EL (cell line): ENCODE measurements at places on chromosomes 11 and 22.

DNA sequence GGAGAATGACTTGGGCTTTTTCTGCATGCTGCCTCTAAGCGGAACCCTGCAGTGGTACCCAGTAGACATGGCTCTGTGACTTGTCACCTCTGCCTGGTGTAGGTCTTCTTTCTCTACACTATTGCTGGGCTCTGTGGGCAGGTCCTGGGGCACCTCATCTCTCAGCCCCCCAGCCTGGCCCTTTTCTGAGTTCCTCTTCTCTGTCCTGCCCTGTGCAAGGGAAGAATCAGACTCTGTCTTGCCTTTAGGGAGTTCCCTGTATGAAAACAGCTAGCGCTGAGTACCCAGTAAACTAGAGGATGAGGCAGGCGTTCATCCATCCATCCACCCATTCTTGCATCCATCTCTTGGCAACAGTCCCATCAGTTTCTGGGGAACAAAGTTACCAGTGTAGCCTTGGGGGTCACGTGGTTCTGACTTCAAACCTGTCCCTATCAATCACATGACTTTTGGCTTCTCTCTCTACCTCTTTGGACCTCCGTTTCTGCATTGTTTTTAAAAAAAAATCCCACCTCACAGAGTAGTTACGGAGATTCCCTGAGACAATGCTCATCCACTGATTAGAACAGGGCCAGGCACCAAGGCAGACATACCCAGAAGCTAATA is 86.4 kb upstream of the WNT11 start:
- no peak for DNase-seq

DNA sequence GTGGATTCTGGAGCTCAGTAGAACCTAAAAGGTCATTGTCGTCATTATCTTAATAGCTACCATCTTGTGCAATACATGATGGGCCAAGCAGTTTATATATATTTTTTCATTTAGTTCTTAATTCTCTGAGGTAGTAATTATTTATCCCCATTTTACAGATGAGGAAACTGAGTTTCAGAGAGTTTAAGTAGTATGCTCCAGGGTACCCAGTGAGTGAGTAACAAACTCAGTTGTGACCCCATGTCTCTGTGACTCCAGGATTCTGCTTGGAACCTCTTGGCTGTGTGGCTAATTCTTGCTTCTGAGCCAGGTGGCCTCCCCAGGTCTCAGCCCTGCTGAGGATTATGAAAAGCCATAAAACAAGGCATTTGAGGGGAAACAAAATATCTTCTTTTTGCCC is 82.6 kb downstream of the CEP164 start:
- no peak for DNase-seq

- DNase-seq = no peak
These were observed 1.1 kb upstream of the SCT start for GRCh38 chr11:628056-628455.

- no peak for DNase-seq
These were observed 28.4 kb downstream of the RELT start for GRCh38 chr11:73404506-73405145.

DNA sequence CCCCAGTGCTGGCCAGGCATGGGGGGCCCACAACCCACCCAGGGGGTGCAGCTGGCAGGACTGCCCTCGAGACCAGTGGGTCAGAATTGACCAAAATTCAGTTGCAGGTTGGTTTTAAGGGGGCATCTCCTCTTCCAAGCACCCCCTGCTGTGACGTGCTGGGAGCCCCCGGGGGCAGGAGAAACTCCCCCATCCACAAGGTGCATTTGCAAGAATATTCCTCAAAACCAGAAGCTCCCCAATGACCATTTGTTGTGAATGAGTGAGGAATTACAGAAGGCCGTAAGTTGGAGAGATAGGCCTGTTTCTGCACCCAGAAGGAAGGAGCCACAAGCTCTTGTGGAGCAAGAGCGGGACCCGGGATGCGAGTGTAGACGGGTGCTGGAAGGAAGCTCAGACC is 414.5 kb downstream of the BRD1 start:
- no peak for DNase-seq

DNA sequence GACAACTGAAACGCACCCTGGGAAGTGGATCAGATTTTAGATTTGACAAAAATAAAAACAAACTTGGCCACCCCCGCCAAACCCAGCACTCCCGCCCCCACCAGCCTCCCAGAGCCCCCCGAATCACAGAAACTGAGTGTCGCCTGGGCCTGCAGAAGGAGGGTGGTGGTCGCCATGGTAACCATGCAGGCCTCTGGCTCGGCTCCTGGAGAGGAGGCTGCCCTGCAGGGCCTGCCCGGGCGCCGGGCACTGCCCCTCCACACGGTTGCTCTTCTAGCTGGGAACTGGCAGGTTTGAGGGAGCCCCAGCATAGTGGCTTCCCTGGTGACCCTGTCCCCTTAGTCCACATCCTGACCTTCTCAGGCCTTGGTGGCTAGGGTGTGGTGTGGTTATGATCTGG is 19.3 kb downstream of the CACNA1I start:
- no peak for DNase-seq

GRCh38 chr22:23065069-23065451 is 5.3 kb upstream of the GNAZ start:
- DNase-seq = no peak

- no peak for DNase-seq
These were observed 2.0 kb upstream of the APOBEC3A start for GRCh38 chr22:38955250-38955905.

- no peak for DNase-seq
These were observed 8.0 kb downstream of the IL10RA start for GRCh38 chr11:117993988-117994745.

- peak; percentile 80 for DNase-seq
These were observed 7.7 kb downstream of the SLC37A2 start for GRCh38 chr11:125070699-125071254.

GRCh38 chr22:30994960-30995359 is 25.9 kb downstream of the TUG1 start:
- no peak for DNase-seq

DNA sequence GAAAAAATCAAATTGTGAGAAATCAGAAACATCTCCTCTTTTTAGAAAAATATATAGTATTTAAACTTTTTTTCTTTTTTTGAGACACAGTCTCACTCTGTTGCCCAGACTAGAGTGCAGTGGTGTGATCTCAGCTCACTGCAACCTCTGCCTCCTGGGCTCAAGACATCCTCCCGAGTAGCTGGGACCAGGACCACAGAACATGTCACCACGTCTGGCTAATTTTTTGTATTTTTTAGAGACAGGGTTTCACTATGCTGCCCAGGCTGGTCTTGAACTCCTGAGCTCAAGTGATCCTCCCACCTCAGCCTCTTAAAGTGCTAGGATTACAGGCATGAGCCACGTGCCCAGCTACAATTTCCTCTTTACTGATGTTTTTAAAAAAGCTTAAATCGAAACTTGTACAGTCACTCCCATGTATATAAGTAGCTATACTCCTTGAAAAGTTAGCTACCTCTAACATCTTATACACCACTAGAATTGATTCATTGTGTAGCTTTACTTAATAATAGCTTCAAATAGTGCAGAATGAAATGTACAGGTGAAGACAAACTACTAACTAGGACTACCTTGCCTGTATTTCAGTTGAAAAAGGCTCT is 10.3 kb downstream of the EIF4G2 start:
- no peak for DNase-seq

DNA sequence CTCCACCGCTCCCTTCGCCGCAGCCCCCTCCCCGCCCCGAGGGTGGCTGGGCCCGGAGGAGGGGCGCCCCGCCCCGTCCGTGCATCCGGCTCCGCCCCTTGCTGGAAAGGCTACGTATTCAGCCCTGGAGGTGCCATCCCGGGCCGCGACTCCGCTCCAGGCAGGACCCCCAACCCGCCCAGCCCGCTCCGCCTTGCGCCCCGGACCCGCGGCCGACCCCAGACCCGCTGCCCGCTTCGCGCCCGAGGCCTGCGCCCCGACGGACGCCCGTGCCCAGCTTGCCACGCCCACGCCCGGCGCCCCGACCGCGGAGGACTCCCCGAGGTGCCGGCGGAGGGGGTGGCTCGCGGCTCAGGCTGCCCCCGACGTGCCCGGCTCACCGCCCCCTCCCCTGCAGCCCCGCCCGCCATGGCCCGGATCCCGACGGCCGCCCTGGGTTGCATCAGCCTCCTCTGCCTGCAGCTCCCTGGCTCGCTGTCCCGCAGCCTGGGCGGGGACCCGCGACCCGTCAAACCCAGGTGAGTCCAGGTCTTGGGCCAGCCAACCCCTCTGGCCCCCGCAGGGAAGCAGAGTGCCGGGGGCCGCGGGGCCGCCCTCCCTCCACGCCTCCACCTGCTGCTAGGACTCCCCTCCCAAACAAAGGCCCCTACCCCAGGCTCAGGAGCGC is at the start of gene ADM2:
ADM2 (plus strand) TSS at position 104 of the 667 bp plus-strand sequence; CDS start at position 409, 305 bp downstream.
- peak; percentile 39 for DNase-seq

DNA sequence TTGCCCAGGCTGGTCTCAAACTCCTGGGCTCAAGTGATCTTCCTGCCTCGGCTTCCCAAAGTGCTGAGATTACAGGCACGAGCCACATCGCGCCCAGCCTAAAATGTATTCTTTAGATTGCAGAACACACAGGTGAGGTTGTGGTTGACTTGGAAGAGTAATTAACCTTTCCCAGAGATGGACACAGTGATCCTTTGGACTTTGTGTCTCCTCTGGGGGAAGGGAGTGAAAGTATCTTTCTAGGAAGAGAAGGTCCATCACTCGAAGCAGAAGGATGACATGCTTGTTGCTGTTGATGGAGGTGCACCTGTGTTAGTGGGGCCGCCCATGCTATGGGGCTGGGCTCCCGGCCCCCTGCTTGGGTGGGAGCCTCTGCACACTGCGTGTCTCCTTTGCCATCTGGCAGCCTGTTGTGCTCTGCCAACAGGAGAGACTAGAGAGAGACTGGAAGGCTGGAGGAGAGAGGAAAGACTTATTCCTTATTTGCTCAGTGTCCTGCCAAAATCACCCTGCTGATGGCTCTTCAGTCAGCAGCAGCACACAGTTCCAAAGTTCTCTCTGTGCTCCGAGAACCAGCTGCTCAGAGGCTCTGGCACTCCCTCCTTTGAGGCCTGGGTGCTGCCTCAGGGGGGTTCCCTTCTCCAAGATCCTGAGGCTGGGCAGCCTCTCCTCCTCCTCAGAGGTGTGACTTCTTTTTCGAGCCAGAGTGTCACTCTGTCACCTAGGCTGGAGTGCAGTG is 33.1 kb upstream of the CYB5R3 start:
- DNase-seq = no peak

DNA sequence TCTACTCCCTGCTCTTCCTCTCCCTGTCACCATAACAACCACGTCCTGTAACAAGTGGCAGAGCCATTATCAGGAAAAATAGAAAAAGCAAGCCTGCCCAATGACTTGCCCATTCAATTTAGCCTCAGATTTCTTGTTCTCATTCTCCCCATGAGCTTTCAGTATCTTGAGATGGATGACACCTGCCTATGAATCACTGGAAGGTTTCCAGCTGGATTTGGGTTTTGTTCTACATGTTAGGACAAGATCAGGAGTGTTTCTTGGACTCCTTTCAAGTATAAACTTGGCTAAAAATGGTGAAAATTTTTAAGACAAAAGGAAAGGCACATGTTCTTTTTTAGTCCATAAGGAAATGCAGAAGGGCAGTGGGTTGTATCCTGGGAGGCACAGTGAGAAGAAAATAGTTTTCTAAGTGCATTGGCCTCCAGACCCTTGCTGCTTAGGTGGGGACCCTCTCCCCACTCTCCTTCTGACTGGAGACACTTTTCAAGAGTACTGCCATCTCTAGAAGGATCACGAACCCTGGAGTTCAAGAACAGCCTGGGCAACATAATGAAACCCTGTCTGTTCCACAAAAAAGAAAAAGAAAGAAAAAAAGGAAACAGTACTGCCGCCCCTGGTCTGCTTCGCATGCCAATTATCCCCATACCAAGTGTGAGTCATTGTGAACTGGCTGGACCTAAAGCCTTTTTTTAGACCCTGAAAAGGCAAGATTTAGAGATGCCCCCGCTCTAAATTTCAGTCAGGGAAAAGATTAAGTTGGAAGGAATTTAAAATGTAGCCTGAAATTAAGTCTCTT is 51.0 kb downstream of the MTNR1B start:
- DNase-seq = peak; percentile 63

DNA sequence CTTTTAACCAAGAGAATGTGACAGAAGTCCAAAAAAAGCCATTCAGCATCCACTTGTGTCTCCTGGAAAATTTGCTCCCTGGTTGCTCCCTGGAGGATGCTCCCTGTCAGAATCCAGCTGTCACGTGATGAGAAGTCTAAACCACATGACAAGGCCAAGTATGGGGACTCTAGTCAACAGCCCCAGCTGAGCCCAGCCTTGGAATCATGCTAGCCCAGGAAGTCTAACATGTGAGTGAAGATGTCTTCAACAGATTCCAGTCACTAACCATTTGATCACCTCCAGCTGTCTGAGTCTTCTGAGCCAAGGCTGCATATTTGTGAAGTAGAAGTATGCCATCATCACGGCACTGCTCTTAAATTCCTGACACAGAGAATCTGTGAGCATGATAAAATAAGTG is 4.2 kb downstream of the OR56B4 start:
- no peak for DNase-seq

- no peak for DNase-seq
These were observed 8.6 kb upstream of the GTSE1 start for GRCh38 chr22:46287873-46288751.

DNA sequence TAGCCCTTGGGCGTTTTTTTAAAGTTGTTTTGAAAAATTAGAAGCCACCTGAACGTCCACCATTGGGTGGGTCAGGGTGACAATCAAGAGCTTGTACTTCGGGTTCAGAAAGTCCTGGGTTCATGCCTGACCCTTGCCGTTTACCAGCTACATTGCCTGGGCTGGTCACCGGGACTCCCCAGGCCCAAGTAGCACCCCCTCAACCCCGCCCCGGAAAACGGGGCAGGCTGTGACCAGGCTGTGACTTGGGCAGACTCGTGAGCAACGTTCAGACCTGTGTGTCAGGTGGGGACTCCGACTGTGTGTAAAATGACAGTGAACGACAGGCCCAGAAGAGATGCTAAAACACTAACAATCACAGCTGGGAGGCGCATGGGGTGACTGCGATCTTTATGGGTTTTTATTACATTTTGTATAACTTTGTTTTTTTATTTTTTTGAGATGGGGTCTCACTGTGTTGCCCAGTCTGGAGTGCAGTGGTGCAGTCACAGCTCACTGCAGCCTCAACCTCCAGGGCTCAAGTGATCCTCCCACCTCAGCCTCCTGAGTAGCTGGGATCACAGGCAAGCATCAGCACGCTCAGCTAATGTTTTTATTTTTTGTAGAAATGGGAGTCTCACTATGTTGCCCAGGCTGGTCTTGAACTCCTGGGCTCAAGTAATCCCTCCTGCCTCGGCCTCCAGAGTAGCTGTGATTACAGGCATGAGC is 56.8 kb downstream of the TRMU start:
- DNase-seq = no peak

DNA sequence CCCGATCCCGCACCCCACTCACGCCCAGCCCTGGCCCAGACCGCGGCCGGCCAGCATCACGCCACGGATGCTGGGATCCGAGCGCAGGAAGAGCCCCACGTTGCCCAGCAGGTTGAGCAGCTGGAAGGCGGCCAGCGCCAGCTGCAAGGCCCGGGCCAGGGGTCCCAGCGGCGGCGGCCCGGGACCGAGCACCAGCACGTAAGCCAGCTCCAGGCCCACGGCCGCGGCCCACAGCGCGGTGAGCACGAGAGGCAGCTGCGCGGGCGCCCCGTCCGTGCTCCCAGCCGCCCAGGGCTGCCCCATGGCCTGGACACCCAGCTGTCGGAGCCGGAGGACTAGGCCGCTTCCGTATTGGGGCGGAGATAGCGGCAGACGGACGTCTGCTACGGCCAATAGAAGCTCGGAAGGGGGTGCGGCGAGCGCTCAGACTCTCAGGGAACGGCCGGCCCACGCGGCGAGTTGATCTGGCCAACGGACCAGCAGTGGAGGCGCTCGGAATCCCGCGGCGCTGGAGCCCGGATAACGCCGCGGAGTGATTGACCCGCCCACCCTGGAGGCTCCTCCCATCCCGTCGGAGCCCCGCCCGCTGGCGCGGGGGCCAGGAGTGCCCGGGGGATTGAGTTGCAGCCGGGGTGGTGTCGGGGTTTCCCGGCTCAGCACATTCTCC is at the start of gene ZDHHC24:
ZDHHC24 (minus strand) TSS at position 348 of the 667 bp plus-strand sequence; CDS start at position 303, 45 bp downstream.
- peak; percentile 98 for DNase-seq
